Activated CD4-positive, alpha-beta T cell treated with anti-CD3 and anti-CD28 coated beads, Interleukin-2, Interleukin-6, amounts not matched to agents 100 ng/mL and 50 ng/mL, durations not matched to agents 16 hours and 8 hours (primary cell): ENCODE measurements at places on chromosomes 11 and 22.
A peak's percentile ranks its signal among the peaks of the same experiment; 100 is the strongest.

- no peak for DNase-seq
These were observed 88.4 kb upstream of the CD44 start for GRCh38 chr11:35050541-35050995.

- DNase-seq: no peak
These were observed 21.9 kb upstream of the CACNG2 start for GRCh38 chr22:36725366-36726006.

DNA sequence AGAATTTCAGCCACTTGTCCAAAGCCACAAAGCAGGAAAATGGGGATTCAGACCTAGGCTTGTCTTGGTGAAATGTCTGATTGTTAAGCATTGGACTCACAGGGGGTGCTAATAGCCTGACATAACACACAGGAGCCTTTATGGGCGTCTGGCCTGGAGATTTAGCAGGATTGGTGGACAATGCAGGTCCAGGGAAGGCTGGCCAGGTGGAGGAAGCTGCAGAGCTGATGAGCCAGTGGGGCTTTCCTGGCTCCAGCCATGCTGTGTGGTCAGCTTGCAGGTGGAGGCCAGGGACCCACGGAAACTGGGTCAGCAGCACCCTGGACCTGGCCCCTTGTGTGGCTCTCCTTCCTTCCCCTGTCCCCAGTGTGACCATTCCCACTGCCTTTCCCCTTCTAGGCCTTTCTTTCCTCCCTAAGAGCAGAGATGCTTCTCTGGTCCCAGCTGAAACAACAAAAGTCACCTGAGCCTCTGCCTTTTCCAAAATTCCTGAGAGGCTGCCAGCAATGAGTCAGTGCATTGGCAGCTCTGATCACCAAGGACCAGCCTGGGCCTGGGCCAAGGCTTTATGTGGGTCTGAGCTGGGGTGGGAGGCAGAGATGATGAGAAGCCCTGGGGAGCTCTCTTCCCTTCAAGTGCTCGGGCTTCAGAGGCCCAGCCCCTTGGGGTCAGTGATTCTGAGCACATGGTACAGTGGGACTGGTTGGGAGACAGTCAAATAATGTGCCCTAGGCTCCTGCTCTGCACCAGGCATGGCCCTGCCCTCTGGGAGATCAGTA is 85.2 kb downstream of the CCDC81 start:
- DNase-seq: no peak

- no peak for DNase-seq
These were observed 81.4 kb downstream of the TIMP3 start for GRCh38 chr22:32882774-32883530.

GRCh38 chr11:9525116-9525515 is 48.4 kb upstream of the WEE1 start:
- DNase-seq: no peak

- DNase-seq: no peak
These were observed 1131.0 kb downstream of the DLG2 start for GRCh38 chr11:84496122-84496521.

DNA sequence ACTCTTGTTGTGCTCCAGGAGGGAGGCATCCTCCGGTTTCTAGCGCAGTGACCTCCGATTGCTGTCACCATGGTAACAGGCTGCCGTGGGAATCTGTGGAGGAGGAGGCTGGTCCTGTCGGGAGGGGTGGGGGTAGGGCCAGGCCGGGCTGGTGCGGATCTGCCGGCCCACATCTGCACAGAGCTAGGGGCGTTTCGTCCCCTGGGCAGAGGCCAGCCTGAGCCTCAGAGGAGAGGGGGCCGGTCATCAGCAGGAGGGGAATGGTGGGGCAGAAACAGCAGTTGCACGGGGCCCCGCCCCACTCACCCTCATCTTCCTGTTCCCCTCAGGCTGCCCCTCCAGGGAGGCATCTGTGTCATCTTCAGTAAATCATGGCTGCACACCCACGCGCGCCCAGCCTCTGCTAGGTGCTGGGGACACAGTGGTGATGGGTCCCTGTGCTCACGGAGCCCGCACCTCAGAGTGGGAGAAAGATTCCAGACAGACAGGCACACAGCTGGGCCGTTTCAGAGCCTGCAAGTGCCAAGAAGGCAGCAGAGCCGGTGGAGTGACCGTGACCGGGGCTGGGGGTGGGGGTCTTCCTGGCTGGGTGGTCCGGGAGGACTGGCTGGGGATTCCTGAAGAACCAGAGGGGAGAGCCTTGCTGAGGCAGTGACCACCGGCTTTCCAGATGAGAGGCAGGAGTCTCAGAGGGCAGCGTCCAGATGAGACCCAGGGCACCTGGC is 120.5 kb downstream of the CACNA1I start:
- no peak for DNase-seq

DNA sequence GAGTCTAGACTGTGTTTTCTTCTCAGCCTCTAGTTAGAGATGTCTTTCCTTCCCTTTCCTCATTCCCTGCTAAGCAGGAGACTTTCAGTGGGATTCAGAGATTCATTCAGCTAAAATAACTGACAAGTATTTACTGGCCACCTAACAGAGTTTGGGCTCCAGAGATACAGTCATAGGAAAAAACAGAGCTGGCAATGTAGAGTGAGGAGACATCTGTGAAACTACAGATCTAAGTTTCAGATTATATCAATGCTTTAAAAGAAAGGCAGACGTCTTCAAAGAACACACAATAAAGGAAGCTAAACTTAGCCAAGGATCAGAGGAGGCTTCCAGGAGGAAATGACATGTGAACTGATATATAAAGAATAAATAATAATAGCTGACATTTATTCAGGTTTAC is 355.6 kb upstream of the DDI1 start:
- no peak for DNase-seq

DNA sequence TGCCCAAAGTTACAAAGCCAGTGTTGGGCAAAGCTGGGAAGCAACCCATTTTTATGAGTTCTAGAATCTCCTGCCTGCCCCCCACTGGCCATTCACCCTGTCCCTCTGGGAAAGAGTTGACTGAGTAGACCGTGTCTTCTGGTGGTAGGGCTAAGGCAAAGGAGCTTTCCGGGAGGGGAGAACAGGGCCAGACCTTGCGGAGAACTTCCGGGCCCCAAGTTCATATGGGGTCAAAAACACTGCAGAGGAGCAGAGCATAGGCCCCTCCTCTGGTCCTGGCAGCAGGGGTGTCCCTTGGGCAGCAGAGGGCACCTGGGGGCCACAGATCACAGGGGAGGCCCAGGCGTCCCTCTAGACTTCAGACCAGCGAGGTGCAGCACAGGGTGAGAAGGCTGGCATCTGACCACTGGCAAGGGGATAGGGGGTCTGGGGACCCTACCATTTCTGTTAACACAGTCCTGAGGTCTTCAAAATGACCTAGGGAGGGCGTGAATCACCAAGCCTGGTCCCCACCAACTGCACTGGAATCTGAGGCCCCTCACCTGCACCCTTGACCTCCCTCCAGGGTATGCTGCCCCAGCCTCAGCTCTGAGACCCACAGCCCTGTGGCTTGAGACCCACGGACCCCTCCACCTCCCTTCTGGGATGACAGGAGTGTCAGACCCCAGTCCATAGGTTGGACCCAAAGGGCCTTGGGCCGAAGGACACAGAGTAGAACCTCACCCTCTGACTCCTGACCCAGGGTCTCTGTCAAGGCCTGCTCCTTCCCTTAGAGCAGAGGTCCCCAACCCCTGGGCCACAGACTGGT is 1.3 kb upstream of the ARAP1 start:
- no peak for DNase-seq

DNA sequence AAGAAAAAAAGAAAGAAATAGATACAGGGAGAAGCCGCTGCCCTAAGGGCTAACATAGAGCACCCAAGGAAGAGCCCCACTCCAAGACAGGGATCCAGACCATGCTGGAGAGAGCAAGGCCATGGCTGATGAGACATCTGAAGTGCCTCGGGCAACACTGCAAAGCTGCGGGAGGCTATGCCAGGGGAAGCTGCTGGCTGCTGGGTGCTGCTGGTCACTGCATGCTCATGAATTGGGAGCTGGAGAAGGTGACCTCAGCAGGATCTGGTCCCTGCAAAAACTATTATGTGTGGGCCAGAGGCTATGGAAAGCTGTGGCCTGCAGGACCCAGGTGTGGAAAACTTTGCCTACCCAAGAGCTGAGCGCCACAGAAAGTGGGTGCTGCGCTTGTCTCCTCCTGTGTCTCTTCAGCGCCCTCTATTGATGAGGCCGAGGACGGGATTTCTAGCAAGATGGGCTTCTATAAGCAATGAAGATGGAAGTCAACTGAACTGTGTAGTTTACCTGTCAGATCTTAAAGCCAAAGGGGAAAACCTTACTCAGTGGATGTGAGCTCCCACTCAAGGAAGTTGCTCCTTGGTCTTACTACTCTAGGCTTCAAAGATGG is 17.3 kb upstream of the SLC29A2 start:
- peak; percentile 82 for DNase-seq

DNA sequence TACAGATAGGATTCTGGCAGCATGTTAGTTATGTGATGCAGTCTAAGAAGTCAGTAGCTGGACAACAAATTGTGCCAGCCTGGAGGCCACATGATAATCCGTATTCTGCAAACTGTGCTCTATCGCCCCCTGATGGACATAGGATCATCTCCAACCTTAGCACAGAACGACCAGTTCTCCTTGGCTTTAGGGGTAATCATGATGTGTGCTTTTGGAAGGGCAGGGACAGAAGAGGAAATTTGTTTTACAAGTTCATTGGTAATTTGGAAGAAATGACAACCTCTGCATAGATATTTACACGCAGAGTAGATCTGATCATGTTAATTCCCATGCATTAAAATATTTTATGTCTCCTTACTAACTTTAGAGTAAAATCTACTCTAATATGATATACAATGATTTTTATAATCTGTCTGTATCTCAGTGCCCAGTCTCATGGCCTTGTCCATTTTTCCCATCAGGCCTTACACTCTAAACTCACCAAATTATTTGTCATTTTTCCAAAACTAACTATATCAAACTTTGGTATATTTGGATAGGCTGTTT is 12.1 kb downstream of the OR10D3 start:
- DNase-seq: peak; percentile 68
